ENCODE measurements at places on chromosomes 12 and 14. TPM values are rescaled to one million over a fixed set of nuclear protein-coding genes. Genes with fewer than 3 reads are reported as not detected.

The SEC23A gene
- total RNA-seq = 152 TPM

The RNASE3 gene
- not detected for total RNA-seq

The CLECL1 gene
- not detected for total RNA-seq

The WDR89 gene
- 8.7 TPM for total RNA-seq

The KRT71 gene
- not detected for total RNA-seq

The CCDC196 gene
- total RNA-seq = not detected

The RXYLT1 gene
- 8.5 TPM for total RNA-seq

The IQSEC3 gene
- under 0.01 TPM for total RNA-seq

The KRT1 gene
- total RNA-seq = not detected

The C3AR1 gene
- total RNA-seq = 0.22 TPM

The NRL gene
- 1.6 TPM for total RNA-seq

The PPP1R1A gene
- not detected for total RNA-seq

The RNFT2 gene
- 0.60 TPM for total RNA-seq

The RPL10L gene
- total RNA-seq = not detected

The CD27 gene
- total RNA-seq = not detected

The TMCC3 gene
- total RNA-seq = 8.5 TPM

The SYT10 gene
- total RNA-seq = not detected

The HHIPL1 gene
- total RNA-seq = 0.79 TPM

The HPD gene
- total RNA-seq = not detected

The MMP14 gene
- total RNA-seq = 80.2 TPM

The ITFG2 gene
- total RNA-seq = 7.6 TPM

The CCDC177 gene
- total RNA-seq = not detected

The SETD1B gene
- total RNA-seq = 1.3 TPM

The CISTR gene
- total RNA-seq = not detected

The HOXC5 gene
- not detected for total RNA-seq

The SLC25A47 gene
- not detected for total RNA-seq

The IL31 gene
- not detected for total RNA-seq

The EML5 gene
- under 0.01 TPM for total RNA-seq
